HFFc6 (cell line): ENCODE measurements at places on chromosomes 2 and 18.

DNA sequence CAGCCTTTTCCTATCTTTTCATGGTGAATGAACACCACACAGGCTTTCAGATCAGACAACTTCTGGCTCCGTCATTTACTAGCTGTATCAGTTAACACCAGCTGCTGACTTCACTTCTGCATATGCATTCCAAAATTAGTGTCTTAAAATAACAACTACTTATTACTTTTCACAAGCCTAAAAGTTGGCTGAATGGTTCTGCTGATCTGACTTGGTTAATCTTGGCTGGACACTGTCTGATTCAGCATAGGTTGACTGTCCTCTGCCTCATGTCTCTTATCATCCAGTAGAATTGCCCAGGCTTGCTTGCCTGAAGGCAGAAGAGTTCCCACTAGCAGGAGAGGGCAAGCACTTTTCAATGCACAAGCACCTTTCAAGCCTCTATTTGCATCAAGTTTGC lies 72.7 kb downstream of the MARCHF4 start:
- DNase-seq: peak; percentile 67

GRCh38 chr18:37667836-37668235 lies 102.2 kb upstream of the CELF4 start:
- DNase-seq: no peak

DNA sequence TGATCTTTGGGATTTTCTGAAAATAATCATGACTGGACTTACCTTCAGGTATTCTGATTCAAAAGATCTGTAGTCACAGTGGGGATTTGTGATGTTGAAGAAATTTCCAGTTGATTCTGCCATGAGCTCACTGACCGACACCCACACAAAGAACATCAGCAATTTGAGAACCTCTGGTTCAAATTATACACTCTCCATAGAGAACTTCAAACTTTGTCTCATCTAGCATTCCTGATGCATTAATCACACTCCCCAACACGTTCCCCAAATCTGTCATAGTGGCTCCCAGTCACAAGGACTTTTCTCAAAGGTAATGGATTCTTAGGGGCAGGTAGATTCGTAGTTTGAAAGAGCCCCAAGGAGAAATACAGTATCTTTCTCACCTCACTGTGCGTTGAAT lies 584.3 kb downstream of the FBXO15 start:
- peak; percentile 54 for DNase-seq

- DNase-seq: no peak
Measured at GRCh38 chr18:44909191-44909719, 228.6 kb downstream of the SETBP1 start.

GRCh38 chr18:55869556-55870501 lies 281.8 kb upstream of the TCF4 start:
- peak; percentile 40 for DNase-seq

DNA sequence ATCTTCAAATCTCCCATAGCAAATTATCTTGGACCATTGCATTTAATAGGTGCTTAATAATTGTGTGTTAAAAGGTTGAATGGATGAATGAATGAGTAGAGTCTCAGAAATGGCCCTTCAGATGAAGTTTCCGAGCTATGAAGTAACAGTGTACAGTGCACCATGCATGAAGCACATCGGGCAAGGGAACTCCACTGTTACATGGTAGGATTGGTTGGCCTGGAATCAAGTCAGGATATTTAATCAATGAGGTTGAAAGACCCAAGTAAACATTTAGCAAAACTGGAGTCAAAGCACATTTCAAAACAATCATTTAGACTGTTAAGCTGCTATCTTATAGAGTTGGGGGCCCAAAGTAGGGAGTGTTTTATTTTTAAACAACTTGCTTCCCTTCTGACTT lies 80.0 kb downstream of the APOB start:
- no peak for DNase-seq

- no peak for DNase-seq
Measured at GRCh38 chr2:144376926-144377325, 143.0 kb downstream of the ZEB2 start.
